ENCODE measurements at places on chromosomes 4 and X.

- DNase-seq = no peak
Measured at GRCh38 chr4:55947254-55947882, 1.4 kb upstream of the CEP135 start.

GRCh38 chr4:79399076-79399475, 9.0 kb downstream of the GK2 start:
- no peak for DNase-seq

DNA sequence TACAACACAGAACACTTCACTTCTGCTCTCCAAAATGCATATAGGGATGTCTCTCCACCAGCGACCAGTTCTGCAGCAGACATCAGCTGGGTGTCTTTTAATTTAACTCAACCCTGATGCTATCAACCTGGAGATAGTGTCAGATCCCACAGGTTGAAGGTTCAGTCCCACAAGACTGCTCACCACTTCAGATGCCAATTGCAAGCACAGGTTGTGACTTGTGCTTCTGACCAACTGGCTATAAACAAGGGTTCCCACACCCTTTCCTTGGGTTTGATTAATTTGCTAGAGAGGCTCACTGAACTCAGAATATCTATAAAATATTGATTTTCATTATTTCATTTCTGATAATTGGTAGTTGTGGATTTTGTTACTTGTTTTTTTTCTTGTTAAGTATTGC, 177.4 kb upstream of the HS3ST1 start:
- DNase-seq = no peak

DNA sequence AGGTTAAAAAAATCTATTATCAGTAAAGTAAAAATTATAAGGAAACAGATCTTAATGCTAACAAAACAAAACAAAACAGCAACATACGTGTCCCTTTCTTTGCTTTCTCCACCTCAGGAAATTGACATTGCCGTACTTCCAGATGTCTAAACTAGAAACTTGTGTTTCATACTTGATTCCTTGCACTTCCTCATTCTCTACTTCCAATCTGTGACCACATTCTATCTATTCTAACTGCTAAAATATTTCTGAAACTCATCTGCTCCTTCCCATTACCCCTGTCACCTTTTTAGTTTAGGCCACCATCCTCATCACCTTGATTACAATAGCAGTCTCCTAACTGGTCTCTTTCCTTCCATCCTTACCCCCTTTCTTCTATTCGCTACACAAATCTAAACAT, 22.5 kb upstream of the RPA4 start:
- DNase-seq = no peak

DNA sequence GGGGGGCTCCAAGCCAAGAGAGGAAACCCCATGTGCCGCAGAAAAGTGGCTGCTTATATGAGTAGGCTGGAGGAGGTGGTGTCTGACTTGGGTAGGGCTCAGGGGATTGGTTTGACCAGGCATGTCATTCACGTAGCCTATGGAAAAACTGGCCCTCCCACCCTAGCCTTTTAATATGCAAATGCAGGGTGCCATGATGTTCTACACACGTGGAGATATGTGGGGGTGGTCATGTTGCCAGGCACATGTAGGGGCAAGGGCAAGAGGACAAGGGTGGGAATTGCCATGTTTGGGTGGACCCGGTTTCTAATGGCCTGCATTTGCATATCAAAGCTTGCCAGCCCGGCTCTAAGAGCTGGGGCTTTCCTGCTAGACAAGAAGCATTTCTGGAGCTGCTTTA, 86.9 kb upstream of the SHISA3 start:
- no peak for DNase-seq
